Pancreas (tissue), 10 donors: ENCODE measurements at places on chromosomes 5 and 9. TPM values are rescaled to one million over a fixed set of nuclear protein-coding genes. Genes with fewer than 3 reads are reported as not detected.
A peak's percentile ranks its signal among the peaks of the same experiment; 100 is the strongest.

BARX1 gene
- polyA plus RNA-seq: 1.2 TPM

RALGPS1 gene
- 12.1 TPM for polyA plus RNA-seq

ADAMTS12 gene
- polyA plus RNA-seq: 0.34 TPM

LRRC19 gene
- polyA plus RNA-seq: not detected

DNA sequence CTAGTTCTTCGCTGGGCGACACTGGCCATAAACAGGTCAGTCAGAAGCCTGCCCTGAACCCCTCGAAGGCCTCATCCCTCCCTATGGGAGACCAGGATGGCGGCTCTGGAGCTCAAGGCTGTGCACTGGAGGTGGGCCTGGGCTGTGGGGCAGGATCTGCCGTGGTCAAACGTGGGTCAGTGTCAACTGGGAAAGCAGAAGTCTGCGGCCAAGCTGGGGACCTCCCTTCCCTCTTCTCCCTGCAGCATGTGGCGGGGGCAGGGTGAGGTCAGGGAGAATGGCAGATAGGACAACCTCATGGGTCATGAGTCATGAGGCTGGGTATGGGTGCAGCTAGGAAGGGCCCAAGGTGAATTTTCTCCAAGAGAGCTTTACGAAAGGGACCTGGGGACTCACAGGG is 132.9 kb downstream of the RXRA start:
- no peaks in the 10 kb centered on the region for H3K4me1 ChIP-seq
- H3K27me3 ChIP-seq: no peaks in the 10 kb centered on the region
- H3K36me3 ChIP-seq: no peaks in the 10 kb centered on the region
- H3K4me3 ChIP-seq: no peak overlapping the region
- no peak for DNase-seq

- DNase-seq: no peak
- no peaks in the 10 kb centered on the region for H3K27me3 ChIP-seq
- peaks cover 15% of the 10 kb centered on the region for H3K4me1 ChIP-seq
- H3K27ac ChIP-seq: no peak overlapping the region
- H3K36me3 ChIP-seq: no peaks in the 10 kb centered on the region
- H3K4me3 ChIP-seq: no peak overlapping the region
Measured at GRCh38 chr9:71901695-71902597, 9.0 kb downstream of the ABHD17B start.

DNA sequence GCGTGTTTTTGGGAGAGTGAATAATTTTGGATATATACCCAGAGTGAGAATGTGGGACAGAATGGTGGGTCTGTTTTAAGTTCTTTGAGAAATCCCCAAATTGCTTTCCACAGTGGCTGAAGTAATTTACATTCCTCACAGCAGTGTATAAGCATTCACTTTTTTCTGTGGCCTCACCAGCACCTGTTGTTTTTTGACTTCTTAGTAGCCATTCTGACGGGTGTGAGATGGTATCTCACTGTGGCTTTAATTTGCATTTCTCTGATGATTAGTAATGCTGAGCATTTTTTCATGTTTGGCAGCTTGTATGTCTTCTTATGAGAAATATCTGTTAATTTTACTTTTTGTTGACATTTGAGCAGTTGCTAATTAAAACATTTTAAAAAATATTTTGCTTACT is 9.4 kb upstream of the SPATA31D1 start:
- no peaks in the 10 kb centered on the region for H3K4me1 ChIP-seq
- no peaks in the 10 kb centered on the region for H3K36me3 ChIP-seq
- no peaks in the 10 kb centered on the region for H3K27me3 ChIP-seq
- H3K27ac ChIP-seq: no peak overlapping the region
- DNase-seq: no peak
- H3K4me3 ChIP-seq: no peak overlapping the region

GRCh38 chr9:104009826-104010225 is 84.3 kb upstream of the SMC2 start:
- no peak overlapping the region for H3K4me3 ChIP-seq
- no peak overlapping the region for H3K27ac ChIP-seq
- H3K4me1 ChIP-seq: no peaks in the 10 kb centered on the region

- no peak overlapping the region for H3K4me3 ChIP-seq
- no peaks in the 10 kb centered on the region for H3K4me1 ChIP-seq
- no peak overlapping the region for H3K27ac ChIP-seq
- no peaks in the 10 kb centered on the region for H3K36me3 ChIP-seq
Measured at GRCh38 chr5:104635227-104635626, 1072.6 kb upstream of the NUDT12 start.

DNA sequence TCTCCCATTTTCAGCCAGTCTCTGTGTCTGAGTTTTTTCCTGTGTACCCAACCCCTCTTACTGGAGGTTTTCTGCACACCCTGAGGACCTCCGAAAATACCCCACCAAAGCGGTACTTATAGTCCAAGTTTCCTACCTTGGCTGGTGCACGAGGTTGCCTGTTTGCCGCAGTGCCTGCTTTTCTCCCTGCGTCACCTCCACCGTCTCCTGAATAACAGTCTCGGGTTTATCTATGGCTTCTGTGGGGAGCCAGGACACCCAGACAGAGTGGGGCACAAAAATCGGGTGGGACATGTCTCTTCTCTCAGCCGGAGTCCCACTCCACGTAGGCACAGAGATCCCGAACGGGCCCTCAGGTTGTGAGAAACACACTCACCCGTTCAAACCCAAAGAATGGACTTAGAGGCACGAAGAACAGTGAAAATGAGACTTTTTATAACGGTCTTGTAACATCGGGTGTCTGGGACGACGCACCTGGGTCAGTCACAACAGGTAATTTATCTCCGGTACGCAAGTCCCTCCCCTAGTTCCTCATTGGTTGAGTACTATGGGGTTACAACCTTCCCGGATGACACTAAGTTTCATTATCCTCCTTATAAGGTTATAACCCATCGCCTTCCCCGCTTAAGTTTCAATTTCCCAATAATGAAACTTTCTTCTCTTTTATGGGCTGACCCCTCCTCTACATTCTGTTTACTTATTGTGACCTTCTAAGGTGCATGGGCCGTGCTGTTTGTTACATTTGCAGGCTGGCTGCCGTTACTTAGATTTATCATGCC is 970.2 kb upstream of the COX7C start:
- peak; percentile 6 for DNase-seq
- no peak overlapping the region for H3K4me3 ChIP-seq
- H3K27me3 ChIP-seq: no peaks in the 10 kb centered on the region

GRCh38 chr9:126326228-126327005 is at the start of gene MVB12B:
Gene MVB12B (plus strand): TSS chr9:126326829. CDS start chr9:126326930, 101 bp downstream.
- H3K36me3 ChIP-seq: no peaks in the 10 kb centered on the region
- peak within 1 kb of the TSS; percentile 59 for H3K4me3 ChIP-seq
- peak; percentile 63 for DNase-seq
- H3K27me3 ChIP-seq: no peaks in the 10 kb centered on the region
